Subcutaneous preadipocyte (primary cell): ENCODE measurements at places on chromosomes 6 and 20. TPM values are rescaled to one million over a fixed set of nuclear protein-coding genes. Genes with fewer than 3 reads are reported as not detected.

Gene CST5
- not detected in 2 replicates for total RNA-seq

Gene WFDC5
- total RNA-seq: not detected in 2 replicates

Gene MGME1
- 9.6 and 19.4 TPM in 2 replicates for total RNA-seq

Gene CRISP2
- not detected in 2 replicates for total RNA-seq

Gene C6orf52
- 0.59 and 1.1 TPM in 2 replicates for total RNA-seq

Gene PTGIS
- total RNA-seq: 19.0 and 77.9 TPM in 2 replicates

Gene FAM162B
- 0.73 and 3.7 TPM in 2 replicates for total RNA-seq

Gene EMILIN3
- not detected in 2 replicates for total RNA-seq

Gene ADGRF1
- total RNA-seq: not detected in 2 replicates

Gene BPIFB1
- total RNA-seq: not detected in 2 replicates

Gene AIF1
- not detected in 2 replicates for total RNA-seq

Gene TNF
- total RNA-seq: not detected in 2 replicates

Gene HRH3
- not detected in 2 replicates for total RNA-seq

Gene SCUBE3
- 3.3 and 26.2 TPM in 2 replicates for total RNA-seq

Gene ULBP2
- 1.5 and 2.2 TPM in 2 replicates for total RNA-seq

Gene CSE1L
- 111 and 149 TPM in 2 replicates for total RNA-seq

Gene PROKR2
- not detected in 2 replicates for total RNA-seq

Gene CYP39A1
- 0.37 and 0.39 TPM in 2 replicates for total RNA-seq

Gene SAMD3
- total RNA-seq: 0.20 TPM in 1 of 2 replicates, not detected in the other

Gene COL19A1
- total RNA-seq: under 0.01 and 0.39 TPM in 2 replicates

Gene CYP24A1
- total RNA-seq: not detected in 2 replicates
